ENCODE measurements at places on chromosomes 7 and 10.

DNA sequence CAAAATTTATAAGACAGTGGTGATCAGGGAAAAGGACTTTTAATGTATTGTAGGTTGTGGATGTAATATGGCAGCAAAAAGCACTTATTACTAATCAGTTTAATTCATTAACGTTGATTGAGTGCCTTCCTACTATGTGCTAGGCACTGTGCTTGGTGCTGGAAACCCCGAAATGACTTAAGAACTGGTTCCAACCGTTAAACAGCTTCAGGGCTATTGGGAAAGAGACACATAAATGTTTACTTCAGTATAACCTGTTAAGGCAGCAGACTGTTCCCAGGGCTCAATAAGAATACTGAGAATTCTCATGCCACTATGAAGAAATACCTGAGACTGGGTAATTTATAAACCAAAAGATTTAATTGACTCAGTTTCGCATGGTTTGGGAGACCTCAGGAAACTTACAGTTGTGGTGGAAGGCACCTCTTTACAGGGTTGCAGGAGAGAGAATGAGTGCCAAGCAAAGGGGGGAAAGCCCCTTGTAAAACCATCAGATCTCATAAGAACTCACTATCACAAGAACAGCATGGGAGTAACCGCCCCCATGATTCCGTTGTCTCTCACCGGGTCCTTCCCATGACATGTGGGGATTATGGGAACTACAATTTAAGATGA, 1.1 kb upstream of the SLC25A13 start:
- DNase-seq, result no peak

DNA sequence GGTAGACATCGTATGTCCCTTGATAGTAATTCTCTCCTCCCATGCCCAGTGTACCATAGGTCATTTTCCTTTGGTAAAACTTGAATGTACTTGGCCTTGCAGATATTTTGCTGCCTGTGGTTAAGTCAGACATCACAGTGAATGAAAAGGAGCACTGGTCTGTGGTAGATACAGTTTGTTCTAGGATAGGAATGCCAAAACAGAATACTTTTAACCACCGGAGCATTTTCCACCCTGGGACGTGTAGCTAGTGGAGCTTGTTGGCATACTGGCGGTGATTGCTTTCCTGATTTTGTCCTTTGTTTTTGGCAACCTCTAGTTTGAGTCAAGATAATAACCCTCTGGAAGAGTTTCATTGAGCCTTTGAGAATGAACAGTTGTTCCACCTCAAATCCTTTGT, 92.0 kb upstream of the BMPER start:
- DNase-seq, result peak; percentile 14

DNA sequence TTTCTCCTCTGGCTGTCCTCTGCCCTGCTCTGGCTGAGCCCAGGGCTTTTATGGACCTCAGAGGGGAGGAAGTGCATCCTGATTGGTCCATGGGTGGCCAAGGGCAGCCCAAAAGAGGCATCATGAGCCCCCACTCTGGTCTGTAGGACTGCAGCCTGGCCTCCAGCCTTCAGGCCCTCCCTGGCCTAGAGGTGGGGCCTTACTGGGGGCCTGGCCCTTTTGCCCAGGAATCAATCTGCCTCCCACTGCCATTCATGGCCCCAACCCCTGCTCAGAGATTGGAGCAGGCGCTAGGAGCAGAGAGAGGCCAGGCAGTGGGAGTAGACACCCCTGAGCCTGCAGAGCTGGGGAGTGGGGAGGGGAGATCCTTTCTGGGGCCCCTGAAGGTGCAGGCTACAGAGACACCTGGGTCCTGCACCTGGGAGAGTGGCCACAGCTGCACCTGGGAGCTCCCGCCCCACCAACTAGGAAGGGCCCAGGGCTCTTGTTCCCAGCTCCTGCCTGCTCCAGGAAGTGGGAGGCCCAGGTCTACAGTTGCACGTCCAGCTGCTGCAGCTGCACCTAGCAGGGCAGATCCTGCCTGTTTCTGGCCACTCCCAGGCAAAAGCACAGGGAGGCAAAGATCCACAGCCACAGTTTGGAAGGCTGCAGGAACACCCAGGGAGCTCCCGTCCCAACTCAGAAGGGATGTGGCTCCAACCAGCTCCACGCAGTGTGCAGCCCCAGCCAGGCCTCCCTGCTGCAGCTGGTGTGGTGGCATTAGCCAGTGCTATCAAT, 6.4 kb upstream of the DYNC2I1 start:
- no peak for DNase-seq

- DNase-seq, result peak; percentile 56
These were observed 40.2 kb upstream of the PROSER2 start for GRCh38 chr10:11782793-11783557.

GRCh38 chr10:88478256-88478655, 104.9 kb downstream of the RNLS start:
- peak; percentile 23 for DNase-seq

DNA sequence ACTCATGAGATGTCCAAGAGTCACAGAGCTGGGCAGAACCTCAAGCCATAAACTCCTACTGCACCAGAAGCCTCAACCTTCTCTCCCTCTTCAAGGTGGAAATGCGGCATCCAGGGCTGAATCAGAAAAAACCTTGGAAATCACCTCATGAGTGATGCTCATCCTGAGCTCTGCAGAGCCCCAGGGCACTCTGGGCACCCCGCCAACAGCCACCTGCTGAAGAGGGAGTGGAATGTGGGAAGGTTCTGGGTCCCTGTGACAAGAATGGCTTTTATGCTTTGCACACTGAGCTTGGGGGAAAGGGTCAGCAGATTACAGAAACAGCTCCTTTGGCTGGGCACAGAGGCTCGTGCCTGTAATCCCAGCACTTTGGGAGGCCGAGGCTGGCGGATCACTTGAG, 18.8 kb downstream of the NUDT1 start:
- DNase-seq, result no peak

DNA sequence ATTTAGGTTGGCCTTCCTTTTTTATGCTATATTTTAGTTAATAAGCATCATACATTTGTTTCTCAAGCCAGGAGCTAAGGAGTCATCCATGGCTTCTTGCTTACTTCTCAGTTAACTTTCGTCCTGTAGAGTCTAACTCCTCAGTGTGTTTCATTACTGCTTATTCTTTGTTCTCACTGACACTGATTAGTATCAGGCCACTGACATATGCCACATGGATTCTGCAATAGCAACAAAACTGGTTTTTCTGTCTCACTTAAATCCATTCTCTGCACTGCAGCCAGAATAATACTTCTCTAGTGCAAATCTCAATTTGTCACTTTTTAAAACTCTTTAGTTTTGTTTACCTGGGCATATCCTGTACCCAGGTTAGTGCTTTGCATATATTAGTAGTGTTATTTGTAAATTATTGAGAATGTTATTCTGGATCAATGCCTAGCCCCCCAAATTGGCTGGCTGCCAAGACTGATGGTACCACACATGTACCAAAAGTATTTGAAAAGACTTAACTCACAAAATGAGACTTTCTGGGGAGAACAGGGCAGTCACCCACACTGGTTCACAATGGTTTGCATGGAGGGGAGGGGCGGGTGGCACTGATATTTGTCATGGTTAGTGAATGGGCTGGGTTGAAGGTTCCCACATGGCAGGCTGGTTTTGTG, 79.1 kb downstream of the CCSER2 start:
- DNase-seq, result no peak

DNA sequence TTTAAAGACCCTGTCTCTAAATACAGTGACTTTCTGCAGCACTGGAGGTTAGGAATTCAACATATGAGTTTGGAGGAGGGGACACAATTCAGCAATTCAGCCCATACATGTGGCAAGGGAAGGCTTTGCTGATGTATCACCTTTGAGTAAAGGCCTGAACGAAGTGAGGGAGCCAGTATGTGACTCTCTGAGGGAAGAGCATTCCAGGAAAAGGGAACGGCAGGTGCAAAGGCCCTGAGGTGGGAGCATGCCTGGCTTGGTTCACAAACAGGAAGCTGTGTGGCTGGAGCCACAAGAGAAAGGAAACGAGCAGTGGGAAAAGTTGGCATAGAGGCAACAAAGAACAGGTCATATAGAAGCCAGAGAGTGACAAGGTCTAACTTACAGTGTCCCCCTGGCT, 72.9 kb downstream of the MTPN start:
- DNase-seq, result no peak

DNA sequence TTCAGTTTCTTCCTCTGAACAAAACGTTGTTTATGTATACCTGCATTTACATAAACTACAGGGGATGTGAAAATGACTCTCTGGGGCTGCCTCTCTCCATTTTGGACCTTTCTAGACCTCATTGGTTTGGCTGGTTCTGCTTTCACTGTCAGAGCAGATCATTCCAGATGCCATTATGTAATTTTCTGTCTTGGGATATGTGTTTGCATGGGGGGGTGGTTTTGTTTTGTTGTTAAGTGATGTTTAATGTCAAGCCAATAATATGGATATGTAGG, 172.4 kb downstream of the LRRC4 start:
- no peak for DNase-seq

GRCh38 chr10:56522166-56522565, 161.1 kb upstream of the ZWINT start:
- DNase-seq, result no peak

- DNase-seq, result peak; percentile 69
These were observed 170.4 kb downstream of the ARID5B start for GRCh38 chr10:62071846-62072281.

DNA sequence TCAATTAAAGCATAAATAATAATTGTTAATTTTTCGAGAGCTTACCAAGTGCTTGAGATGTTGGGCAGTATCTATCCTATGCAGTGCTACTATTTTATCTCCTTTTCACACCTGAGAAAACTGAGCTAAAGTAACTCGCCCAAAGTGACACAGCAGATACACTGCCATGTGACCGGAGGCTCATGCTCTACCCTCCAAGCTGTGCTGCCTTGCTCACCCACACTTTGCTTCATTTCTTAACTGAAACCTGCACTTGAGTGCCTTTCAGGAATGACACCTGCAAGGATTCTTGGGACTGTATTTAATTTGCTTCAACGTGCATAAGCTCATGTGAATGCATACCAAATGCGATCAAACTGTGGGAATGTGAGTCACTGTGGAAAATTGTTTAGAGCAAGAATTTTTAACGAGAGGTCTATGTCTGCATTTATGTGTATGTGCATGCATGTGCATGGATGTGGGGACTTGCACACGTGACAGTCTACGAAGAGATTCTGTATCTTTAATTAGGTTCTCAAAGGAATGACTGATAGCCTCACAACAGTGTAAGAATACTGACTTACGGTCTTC, 119.2 kb downstream of the ADCYAP1R1 start:
- no peak for DNase-seq
